Fibroblast of skin of scalp (primary cell): ENCODE measurements at places on chromosomes 7 and 10.

GRCh38 chr7:76380623-76380966 is 21.8 kb upstream of the YWHAG start:
- DNase-seq, result peak; percentile 58

GRCh38 chr10:78478919-78479318 is 445.3 kb downstream of the RPS24 start:
- no peak for DNase-seq

DNA sequence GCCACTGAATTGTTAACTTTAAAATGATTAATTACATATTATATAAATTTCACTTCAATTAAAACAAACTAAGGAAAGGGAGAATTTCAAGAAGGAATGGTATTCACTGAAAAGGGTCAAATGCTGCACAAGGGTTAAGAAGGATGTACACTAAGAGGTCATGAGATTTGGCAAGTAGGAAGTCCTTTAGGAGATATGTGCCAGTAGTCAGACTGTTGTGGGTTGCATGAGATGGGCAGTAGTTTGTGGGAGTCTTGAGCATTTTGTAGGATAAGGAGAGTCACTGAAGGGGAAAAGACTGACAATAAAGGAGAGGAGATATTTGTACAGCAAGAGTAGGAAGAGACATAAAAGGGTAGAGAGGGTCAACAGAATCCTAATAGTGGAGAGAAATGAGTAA is 12.4 kb upstream of the PTPN12 start:
- DNase-seq, result no peak

GRCh38 chr10:49168831-49169500 is 19.2 kb downstream of the TMEM273 start:
- peak; percentile 75 for DNase-seq

DNA sequence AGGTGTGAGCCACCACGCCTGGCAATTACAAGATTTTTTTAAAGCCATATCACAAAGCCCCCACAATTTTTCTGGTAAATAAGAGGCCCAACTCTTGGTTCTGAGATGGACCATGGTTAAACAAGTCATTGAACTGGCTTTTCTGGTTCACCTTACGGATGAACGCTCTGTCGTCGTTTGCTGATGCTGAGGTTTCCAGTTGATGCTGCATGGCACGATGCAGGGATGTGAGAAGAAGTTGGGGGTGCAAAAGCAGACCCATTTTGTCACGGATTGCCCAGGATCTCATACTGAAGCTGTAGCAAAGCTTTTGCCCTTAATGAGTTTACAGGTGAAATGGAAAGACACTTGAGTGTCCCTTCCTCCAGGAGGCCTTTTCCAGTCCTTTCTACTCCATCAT is 2.0 kb upstream of the IL2RA start:
- no peak for DNase-seq

- no peak for DNase-seq
Observed at GRCh38 chr7:69765879-69766278, 167.6 kb downstream of the AUTS2 start.

- no peak for DNase-seq
Observed at GRCh38 chr10:44042075-44042770, 342.7 kb downstream of the CXCL12 start.

GRCh38 chr10:71423250-71423649 is 26.5 kb downstream of the CDH23 start:
- DNase-seq, result no peak

GRCh38 chr10:1289591-1289990 is 233.4 kb downstream of the WDR37 start:
- peak; percentile 54 for DNase-seq

DNA sequence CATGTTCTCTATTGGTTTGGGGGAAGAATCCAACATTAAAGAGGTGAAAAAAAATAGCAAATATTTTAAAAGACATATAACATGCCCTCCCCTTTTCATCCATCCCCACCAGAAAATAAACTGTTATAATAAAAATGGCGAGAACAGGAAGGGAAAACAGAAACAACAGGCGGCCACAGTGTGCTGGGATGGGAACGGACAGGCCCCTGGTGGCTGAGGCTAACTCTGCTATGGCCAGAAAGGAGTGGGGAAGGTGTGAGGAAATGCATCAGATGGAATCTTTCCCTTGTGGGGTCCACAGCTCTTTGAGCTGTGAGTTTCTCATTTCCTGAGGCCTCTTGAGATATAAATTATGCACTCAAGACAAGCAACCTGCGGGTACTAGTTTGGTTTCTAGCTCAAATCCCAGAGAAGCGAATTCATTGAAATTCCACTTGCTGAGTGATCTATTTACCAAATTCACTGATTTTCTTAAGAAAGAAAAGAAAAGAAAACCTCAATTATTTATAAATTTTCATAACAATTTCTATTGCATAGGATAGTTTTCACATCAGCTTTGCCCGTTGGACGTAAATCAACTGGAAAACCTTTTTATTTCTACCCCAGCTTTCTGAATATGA is 139.5 kb downstream of the BMPER start:
- DNase-seq, result no peak

GRCh38 chr10:2681891-2682290 is 385.5 kb upstream of the PFKP start:
- DNase-seq, result no peak

- peak; percentile 11 for DNase-seq
Observed at GRCh38 chr10:124827474-124827873, 25.9 kb downstream of the ABRAXAS2 start.

DNA sequence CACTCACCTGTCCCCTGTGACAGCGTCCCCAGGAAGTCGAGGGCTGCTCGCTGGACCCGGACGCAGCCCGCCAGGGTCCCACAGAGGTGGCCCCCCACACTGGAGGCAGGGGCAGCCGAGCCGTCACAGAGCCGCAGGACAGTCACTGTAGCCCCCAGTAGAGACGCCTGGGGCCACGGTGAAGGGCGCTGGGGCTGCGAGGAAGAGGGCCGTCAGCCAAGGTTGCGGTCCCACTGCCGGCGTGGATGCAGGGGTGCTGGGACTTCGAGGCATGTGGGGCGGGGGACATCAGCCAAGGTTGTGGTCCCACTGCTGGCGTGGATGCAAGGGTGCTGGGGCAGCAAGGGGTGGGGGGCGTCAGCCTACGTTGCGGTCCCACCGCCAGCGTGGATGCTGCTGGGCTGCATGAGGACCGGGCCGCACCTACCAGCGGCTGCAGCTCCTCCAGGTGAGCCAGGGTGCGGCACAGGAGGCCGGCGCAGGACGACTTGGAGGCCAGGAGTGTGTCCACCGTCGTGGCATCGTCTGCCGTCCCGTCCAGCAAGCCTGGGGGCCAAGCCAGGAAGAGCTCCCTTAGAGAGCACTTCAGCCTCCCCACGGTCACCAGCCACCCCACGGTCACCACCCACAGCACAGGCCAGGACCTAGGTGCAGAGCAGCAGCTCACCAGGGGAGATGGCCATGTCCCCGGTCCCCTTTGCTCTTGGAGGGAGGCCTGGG is 13.9 kb downstream of the BRAT1 start:
- no peak for DNase-seq
